Thymus (tissue), 14 donors: ENCODE measurements at places on chromosomes 3 and 15.

GRCh38 chr3:75737831-75738493 is 47.4 kb downstream of the ZNF717 start:
- no peak for DNase-seq

GRCh38 chr3:70067860-70068521 is 68.5 kb downstream of the SAMMSON start:
- no peak for DNase-seq

DNA sequence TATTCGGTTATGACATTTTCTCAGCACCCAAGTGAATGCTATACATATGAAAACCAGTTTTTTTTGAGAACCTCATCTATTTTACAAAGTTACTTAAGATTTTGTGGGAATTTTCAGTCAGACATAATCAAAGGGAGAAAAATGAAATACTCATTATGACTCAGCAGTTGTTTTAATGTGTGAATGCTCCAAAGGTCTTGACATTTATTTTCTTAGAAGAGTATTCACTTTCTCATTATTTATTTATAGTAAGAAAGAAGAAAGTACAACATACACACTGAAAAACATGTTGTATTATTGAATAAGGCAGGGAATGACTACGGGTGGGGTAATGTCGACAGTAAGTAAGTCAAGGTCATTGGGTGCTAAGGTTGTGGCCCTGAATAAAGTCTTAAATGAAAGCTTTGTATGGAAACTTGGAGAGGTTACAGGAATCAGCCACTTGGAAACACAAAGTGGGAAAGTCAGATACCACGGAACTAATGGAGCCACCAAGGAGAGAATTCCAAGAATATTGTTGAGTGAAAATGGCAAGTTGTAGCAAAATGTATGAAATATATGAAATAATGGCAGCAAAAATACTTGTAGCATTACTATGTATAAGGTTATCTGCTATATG is 844.5 kb downstream of the TBL1XR1 start:
- DNase-seq = no peak

DNA sequence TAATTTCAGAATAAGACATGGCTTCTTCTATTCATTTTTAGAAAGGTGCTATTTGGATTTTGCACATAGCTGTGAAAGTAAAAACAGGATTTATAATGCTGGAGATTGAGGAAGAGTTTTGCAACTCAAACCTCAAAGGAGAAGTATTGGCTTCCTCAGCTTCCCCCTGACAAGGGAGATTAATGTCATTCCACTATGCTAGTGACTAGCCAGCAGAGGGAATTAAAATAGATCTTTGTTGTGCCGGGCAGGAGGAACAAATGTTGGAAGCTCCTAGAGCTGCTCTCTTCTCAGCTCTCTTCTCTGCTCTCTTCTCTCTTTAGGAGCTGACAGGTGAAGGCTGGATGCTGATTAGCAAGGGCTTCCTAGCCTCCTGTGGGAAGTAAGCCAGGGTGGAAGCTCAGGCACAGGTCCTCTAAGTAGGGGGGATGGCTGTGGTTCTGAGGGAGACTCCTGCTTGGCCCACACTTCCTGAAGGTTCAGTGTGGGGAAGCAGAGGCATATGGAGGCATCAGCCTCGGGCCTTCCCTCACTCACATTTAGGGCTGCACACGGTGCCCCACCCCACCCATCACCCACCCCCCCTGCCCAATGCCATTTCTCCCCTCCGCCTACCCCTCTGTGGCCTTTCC is 29.6 kb downstream of the CX3CR1 start:
- no peak for DNase-seq

- DNase-seq = no peak
These were observed 34.7 kb downstream of the GAP43 start for GRCh38 chr3:115658032-115658336.

GRCh38 chr3:119636249-119636648 is 24.1 kb downstream of the POPDC2 start:
- DNase-seq = no peak

DNA sequence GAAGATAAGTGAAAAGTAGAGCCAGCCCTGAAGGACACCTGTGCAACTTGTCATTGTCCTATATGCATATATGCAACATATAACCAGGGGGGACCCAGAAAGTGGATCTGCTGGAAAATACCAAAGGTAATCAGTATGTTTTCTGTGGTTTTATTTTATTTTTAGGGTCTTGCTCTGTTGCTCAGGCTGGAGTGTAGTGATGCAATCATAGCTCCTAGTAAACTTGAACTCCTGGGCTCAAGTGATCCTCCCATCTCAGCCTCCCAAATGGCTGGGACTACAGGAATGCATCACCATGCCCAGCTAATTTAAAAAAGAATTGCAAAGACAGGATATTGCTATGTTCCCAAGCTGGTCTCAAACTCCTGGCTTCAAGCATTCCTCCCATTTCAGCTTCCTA is 18.0 kb upstream of the ALDH1A2 start:
- DNase-seq = no peak

DNA sequence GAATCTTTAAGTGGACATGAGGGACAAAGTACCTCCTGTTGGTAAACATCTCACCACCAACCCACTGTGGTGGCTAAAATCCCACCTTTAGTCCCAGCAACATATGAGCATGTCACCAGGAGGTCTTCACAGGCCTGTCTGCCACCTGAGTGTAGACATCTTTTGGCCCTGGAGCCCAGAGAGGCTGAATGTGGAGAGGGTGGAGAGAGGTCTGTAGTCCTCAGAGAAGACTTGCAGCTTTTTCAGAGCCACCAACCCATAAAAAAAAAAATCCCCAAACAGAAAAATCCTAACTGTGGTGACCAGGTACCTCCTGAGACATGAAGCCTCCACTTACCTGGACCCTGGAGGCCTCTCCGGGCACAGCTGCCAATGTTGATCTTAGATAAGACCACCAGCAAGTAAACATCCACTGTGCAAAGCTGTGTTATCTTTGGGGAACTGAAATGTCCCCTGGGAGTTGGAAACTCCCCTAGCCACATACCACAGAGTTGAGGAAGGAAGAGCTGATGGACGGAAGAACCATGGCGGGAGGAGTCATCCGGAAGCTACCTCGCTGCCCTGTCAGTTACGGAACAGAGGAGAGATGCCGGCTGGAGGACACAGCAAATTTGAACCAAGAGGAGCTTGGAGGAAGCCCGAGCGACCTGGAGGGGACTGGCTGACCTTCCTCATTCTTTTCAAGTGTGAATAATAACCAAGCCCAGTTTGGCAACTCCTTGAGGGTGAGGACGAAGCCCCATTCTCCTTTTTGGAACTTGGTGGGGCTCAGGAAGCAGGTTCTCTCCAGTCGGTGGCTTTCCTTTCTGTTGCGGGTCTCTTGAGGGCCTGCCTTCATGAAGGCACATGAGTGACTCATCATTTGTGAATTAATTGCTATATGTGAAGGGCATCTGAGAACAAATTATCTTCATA is at the start of gene GHRL:
Gene GHRL, minus strand, starts transcription at position 443 of the 915 bp plus-strand sequence. CDS start 2,767 bp downstream, outside the sequence.
- DNase-seq = no peak

GRCh38 chr3:29949940-29950616 is 656.3 kb upstream of the TGFBR2 start:
- DNase-seq = no peak

GRCh38 chr15:40058476-40059140 is 19.6 kb upstream of the SRP14 start:
- DNase-seq = no peak

DNA sequence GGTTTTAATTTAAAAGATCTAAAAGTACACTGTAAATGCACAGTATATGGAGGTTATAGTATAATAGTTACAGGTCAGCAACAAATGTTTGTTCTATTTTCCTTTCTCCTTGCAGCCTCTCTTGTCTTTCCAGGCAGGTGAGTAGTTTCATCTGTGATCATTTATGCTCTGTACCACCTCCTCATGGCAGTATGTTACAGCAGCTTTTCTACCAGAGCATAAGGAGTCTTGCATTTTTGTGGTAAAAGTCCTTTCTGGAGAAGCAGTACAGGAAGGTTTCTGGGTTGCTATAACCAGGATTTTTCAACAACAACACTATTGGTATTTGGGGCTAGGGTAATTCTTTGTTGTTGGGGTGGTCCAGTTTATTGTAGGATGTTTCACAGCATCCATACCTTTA is 59.5 kb downstream of the ZNF609 start:
- DNase-seq = no peak

GRCh38 chr3:11059090-11059798 is 66.7 kb downstream of the SLC6A1 start:
- DNase-seq = no peak

GRCh38 chr3:14875411-14876175 is 56.8 kb downstream of the FGD5 start:
- DNase-seq = no peak

- no peak for DNase-seq
These were observed 34.7 kb downstream of the MAP3K13 start for GRCh38 chr3:185397676-185398075.

DNA sequence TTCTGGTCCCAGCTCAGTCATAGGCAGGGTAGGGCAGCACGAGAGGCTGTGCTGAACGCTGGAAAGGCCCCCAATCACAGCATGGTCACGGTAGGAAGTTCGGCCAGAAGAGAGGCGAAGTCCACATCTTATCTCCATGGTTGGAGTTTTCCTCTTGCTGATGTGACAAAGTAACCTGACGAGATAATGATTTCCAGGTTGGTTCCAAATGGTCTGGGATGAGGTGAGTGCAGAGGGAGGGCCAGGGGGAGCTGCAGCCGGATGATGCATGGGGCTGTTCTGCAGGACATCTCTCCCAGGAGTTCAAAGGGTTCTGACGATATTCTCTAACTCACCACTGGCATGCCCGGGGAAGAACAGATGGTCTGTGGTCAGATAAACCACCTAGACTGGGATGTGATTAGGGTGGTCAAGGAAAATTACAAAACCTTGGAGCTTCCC is 83.2 kb upstream of the WNT5A start:
- DNase-seq = no peak

- no peak for DNase-seq
These were observed 324.5 kb downstream of the CNTN4 start for GRCh38 chr3:2423143-2423542.

DNA sequence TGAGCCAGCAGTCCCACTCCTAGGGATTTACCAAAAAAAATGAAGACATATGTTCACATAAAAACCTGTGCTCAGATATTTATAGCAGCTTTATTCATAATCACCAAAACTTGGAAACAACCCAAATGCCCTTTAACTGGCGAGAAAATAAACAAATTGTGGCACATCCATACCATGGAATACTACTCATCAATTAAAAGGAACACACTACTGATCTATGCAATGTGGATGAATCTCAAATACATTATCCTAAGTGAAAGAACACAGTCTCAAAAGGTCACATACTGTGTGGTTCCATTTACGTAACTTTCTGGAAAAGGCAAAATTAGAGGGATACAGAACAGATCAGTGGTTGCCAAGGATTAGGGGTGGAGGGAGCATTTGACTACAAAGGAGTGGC is 394.5 kb downstream of the SHQ1 start:
- no peak for DNase-seq

- no peak for DNase-seq
These were observed 109.2 kb downstream of the NEDD4 start for GRCh38 chr15:55884223-55884622.

DNA sequence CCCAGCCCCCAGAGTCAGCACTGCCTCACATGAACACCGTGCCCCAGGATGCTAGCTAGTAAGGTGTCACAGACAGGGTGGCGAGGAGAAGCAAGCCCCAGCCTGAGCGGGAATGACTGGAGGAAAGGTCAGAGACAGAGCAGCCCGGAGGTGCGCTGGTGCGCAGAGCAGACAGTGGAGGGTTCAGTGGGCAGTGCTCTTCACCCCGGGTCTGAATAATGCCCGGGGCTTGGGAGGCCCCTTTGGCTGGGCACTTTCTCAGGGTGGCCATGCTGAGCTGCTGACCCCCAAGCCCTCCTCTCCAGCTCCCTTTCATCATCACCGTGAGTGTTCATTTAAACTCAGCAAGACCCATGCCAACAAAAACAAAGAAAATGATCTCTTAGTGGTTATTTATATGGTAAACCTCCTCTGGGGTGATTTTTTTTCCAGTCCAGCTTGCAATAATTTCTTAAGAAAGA is 110.8 kb downstream of the VGLL4 start:
- DNase-seq = no peak

DNA sequence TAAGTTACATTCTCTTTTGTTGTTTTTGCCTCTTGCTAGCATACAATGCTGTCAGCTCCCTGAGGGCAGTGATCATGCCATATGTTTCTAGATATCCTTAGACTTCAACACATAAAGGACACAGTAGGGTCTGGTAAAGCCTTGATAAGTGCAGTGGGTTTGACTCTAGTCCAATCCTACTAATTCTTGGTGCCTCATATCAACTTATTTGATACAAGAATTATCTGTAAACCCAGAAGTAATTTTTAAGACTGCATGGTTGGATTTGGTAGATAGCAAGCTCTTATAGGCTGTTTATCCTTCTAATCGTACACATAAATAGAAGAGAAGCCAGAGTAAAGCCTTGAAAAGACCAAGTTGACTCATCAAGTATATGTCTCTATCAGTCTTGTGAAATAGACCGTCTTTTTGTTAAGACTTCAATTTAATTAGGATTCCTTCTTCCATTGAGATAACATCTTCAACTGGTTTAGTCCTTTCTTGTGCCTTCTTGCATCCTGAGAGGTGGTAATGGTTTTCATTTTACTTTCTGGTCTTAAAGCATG is 265.6 kb upstream of the CDIN1 start:
- DNase-seq = no peak

- no peak for DNase-seq
These were observed 57.8 kb upstream of the TGFBR2 start for GRCh38 chr3:30548600-30548999.

DNA sequence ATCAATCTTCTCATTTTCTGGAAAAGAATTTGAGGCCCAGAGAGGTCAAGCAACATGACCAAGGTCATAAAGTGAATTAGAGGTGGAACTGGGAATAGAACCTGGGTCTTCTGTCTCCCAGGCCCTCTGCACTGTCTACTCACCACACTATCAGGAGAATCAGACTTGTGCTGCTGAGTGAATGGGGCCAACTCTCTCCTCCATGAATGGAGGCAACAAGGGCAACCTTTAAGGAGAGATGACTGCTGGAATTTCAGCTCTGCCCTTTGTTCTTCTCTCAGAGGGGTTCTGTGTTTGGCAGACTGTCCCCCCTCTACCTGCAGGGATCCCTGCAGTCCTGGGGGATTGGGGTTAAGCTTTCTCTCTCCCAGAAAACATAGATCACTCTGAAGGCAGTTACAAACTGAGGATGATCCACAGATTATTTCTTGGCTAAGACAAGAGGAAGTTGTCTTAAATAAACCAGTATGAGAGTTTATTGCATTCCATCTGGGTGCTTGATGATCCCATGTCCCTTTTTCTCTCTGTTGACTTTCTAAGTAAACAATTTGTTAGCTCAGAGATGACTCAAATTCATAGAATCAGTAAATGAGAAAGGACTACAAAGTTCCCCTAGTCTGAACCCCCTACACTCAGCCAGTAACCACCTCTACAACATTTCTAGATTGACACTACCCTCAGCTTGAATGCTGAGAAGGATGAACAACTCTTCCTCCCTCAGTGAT is 99.0 kb upstream of the LIPC start:
- no peak for DNase-seq

- DNase-seq = no peak
These were observed 19.9 kb upstream of the RPL29 start for GRCh38 chr3:52015438-52016228.

DNA sequence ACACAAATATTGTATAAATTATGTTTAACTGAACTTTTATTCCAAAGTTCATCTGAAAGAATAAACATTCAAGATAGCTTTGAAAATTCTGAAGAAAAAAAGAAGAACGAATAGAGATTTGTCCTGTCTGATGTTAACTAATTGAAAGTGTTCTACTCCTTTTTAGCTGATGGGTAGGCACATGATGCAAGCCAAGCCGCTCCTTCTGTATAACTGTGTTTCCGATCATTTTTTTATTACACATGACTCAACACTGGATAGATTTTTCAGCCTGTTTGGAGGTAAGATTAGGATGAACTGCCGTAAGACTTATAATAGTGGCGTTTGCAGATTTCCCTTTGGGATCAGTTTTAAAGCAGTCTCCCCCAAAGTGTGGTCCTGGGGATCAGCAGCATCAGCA is 19.0 kb downstream of the NSUN3 start:
- DNase-seq = no peak
